ENCODE measurements at places on chromosomes 4 and X. TPM values are rescaled to one million over a fixed set of nuclear protein-coding genes. Genes with fewer than 3 reads are reported as not detected.

DNA sequence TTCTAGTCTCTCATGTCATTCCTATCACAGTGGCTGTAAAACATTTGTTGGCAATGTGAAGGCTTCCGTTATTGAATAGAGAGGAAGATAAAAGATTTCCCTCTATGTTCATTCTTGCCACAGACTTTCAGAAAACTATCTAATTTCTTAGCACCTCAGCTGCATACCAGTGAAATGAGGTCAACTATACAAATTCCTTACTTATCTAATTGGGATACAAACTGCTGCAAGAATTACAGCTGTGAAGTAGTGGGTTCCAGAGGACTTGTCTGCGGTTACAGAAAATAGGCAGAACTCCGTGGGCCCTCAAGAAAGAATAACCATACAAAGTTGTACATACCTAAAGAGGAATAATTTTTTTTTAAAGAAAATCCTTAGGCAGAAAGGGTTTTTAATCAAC, 175.8 kb downstream of the PPP1R2C start:
- peak; percentile 18 for DNase-seq

DNA sequence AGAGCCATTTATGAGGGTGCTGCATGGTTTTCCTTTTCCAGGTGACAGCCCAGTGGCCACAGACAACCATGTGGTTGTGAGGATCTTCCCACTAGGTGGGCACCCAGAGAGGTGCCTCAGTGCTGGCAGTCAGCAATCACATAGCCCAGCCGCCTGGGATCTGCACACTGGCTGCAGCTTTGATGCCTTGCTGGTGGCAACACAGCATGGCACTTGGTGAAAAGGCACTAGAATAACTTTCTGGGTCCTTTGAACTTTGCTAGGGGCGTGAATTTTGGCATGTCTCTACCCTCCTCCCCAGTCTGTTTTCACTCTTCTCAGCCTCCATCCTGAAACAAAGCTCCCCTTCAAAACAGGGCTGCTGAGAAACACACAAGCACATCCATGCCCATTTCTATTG, 108.8 kb upstream of the RPL34 start:
- DNase-seq, result no peak

DNA sequence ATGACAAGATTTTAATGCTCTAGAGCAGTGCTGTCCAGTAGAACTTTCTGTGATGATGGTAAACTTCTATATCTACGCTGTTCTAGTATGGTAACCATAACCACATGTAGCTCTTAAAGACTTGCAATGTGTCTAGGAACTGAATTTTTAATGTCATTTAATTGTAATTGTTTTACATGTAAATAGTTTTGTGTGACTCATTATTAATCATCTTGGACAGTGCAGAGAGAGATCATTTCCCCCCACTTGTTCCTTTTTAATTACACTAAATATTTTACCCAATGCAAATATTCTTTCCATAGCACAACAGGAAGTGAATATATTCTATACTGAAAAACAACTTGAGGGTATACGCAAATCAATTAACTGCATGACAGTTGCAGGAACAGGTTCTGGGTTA, 5.8 kb downstream of the ATG4A start:
- no peak for DNase-seq

Gene TRAM1L1
- total RNA-seq, result not detected

DNA sequence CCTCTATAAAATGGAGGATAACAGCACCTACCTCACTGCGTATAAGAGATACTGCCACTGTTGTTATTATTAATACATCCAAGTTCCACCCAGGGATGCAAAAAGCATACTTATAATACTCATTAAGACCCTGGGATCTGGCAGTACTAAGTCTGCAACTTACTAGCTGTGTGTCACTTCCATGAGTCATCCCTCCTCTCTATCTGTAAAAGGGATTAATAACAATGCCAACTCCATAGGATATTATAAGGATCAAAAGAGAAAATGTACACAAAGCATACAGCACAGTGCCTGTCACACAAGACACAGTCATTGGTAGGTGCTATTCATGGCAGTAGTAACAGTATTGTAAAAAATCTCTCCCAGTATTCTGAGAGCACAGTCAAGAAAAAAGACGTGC, 216.7 kb downstream of the HS6ST2 start:
- DNase-seq, result no peak
